ENCODE measurements at places on chromosomes 16 and 17.

- DNase-seq: no peak
Observed at GRCh38 chr16:83051451-83051850, 424.7 kb downstream of the CDH13 start.

DNA sequence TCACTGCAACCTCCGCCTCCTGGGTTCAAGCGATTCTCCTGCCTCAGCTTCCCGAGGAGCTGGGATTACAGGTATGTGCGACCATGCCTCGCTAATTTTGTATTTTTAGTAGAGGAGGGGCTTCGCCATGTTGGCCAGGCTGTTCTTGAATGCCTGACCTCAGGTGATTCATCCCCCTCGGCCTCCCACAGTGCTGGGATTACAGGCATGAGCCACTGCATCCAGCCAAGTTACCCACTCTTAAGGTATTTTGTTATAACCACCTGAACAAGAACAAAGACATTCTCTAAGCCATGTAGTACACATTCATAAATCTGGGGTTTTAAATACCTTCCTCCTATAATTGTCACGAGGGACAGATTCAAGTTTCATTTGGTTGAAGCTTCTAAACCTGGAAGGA is 12.3 kb upstream of the TMEM170A start:
- peak; percentile 35 for DNase-seq

- DNase-seq: no peak
Observed at GRCh38 chr17:82825540-82826124, 14.2 kb downstream of the ZNF750 start.

DNA sequence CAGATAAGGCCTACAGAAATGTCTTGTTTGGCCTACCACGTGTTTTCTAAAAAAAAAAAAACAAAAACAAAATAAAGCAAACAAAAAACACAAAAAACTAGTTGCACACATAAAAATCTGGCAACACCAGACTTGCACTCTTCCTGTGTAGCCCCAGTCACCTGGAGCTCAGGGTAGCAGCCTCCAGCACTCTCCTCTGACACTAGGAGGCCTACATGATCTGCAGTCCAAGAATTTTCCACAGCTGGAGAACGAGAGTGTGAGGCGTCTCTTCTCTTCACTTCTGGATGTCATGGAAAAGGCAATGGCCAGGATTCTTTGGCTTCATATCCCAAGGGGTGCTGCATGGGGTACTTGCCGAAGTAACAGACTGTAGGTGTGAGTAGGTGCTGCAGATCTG is 310.2 kb upstream of the SALL1 start:
- DNase-seq: no peak

GRCh38 chr17:76715496-76715830 is 4.7 kb upstream of the MXRA7 start:
- DNase-seq: no peak

- DNase-seq: no peak
Observed at GRCh38 chr17:80569924-80570323, 25.3 kb downstream of the RPTOR start.

DNA sequence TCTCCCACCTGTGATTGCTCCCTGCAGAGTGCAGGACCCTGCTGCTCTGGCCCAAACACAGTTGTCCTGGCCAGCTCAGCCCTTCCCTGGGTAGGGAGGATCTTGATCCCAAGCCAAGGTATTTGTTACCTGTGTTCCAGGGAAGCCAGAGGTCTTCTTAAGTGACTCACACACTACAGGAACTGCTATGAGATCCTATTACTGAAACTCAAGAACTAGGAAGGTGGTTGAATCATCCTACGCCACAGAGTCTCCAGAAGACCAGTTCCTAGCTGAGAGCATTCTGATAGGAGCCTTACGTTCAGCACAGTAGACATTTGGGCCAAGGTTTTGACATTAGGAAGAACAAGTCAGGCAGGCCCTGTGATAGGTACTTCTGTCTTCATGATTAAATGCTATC is 12.0 kb downstream of the CHST6 start:
- peak; percentile 51 for DNase-seq

- no peak for DNase-seq
Observed at GRCh38 chr17:70096861-70097260, 21.8 kb downstream of the KCNJ16 start.

- no peak for DNase-seq
Observed at GRCh38 chr16:49552313-49552928, 178.8 kb downstream of the C16orf78 start.

GRCh38 chr16:27787665-27788064 is 237.7 kb downstream of the KATNIP start:
- DNase-seq: no peak

DNA sequence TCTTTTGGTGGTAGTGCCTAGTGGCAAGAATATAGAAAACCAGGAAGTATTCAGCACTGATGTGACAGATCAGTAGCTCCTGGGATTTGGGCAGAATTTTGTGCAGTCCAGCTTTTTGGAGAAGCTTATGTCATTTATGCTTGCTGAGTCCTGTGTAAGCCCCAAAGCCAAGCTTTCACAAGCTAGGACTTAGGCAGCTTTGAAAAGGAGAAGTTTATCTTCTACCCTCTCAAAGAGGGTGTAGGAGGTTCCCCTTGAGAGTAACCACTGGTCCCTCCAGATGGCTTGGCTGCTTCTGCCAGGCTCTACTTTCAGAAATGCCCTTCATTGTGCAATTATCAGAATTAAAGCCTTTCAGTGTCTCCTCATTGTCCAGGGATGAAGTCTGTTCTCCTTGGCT is 78.8 kb downstream of the CES1 start:
- DNase-seq: no peak

DNA sequence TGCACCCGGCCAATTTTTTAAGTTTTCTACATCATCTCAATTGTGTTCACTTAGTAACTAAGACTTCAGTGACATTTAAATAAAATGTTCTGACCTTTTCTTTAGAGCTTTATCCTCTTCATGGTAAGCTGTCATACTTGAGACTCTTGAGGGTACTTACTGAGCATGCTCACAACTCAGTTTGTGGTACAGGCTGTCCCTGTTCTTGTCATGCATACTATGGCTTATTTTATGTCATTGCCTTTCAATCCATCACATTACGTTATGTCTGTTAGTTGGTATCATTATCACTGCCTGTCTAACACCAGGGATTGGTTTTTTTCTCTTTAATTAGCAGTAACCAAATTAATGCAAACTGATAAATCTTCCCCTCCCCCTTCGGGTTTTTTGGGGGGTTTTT is 41.9 kb upstream of the RHBDL3 start:
- DNase-seq: no peak

- DNase-seq: no peak
Observed at GRCh38 chr16:86495357-86495701, 15.0 kb upstream of the FOXF1 start.

- no peak for DNase-seq
Observed at GRCh38 chr17:319266-319665, 33.3 kb downstream of the RPH3AL start.

- peak; percentile 56 for DNase-seq
Observed at GRCh38 chr17:19237389-19238166, 412 bp downstream of the EPN2 start.

DNA sequence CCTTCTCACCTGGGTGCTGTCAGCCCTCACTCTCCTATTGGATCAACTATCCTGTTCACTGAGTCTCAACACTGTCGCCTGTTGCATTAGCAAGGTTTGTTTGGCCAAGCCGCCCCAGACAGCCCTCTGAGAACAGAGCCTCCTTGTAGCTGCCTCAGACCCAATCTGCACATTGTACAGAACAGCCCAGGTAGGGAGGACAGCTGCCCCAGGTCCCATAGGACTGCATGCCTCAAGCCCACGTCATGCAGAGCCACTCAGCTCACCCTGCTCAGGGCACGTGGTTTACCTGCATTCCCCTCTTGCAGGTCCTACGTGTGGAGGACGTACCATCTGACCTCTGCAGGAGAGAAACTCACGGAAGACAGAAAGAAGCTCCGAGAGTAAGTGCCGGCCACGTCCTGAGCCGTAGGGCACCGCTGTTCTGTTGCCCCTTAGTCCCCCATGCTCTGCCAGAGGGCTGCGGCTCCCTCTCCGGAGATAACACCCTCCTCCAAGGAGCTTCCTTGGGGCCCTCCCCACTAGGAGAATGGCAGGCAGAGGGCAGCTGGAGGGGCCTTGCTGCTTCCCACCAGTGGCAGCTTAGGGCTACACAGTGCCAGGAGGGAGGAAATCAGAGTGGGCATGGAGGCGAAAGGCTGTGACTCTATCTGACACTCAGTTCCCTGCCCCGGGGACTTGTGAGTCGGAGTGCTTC is 2.8 kb downstream of the SNRNP25 start:
- no peak for DNase-seq

GRCh38 chr17:37742116-37742761 is 2.6 kb downstream of the HNF1B start:
- peak; percentile 37 for DNase-seq

- peak; percentile 81 for DNase-seq
Observed at GRCh38 chr17:43398724-43399595, at the start of gene ARL4D. Gene ARL4D (plus strand): TSS chr17:43398993. CDS start chr17:43399733, 740 bp downstream.

- peak; percentile 22 for DNase-seq
Observed at GRCh38 chr16:81885976-81886586, 107.0 kb downstream of the PLCG2 start.

GRCh38 chr16:74462361-74462760 is 41.1 kb upstream of the CLEC18B start:
- no peak for DNase-seq

DNA sequence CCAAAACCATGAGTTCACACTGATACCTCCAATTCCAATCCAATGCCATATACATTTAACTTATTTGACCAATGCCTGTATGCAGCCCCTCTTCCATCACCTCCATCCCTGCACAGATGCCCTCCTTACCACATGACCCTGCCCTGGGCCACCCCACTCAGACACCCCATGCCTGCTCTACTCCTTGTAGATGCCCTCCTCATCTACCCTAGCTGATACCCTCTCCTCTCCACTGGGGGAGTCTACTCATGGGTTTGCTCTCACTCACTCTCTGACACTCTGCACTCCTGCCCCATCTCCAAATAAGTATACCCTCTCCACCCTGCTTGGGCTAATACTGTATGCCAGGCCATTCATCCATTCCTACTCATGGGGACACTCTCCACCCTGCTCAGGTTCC is 16.0 kb upstream of the CMTM4 start:
- no peak for DNase-seq

DNA sequence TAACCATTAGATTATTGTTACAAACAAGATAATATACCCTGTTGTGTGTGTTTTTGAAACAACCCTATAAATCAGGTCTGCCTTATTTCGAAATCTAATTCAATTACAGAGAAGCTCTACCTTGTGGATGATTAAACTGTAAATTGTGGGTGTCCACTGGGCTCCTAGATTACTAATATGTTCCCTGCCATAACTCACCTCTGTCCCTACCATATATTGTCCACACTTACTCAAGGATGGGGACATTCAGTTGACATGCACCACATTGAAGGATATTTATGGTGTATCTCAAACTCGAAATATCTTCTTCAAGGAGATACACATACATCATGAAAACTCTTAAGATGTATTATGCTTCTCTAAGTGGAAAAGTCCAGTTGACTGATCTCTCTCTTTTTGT is 617.6 kb upstream of the EEF2KMT start:
- no peak for DNase-seq

DNA sequence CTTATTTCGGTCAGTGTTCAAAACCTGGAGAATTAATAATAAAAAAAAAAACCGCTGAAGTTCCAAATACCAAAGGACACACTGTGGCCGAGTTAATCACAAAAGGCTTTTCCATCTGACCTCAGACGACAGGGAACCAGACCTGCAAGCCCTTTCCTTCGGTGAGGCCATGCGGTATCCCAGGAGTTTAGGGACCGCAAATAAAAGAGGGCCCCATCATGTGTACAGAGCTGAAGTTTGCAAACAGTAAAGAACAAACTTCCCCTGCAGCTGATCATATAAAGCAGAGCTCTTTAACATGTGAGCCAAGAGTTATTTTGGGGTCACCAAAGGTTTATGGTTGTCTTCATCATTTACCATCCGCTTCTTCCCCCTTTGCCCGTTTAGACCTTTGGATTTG is 33.0 kb upstream of the FOXJ1 start:
- no peak for DNase-seq

- DNase-seq: no peak
Observed at GRCh38 chr17:19975601-19976000, 2.0 kb downstream of the AKAP10 start.

- no peak for DNase-seq
Observed at GRCh38 chr16:54936979-54937670, 6.5 kb downstream of the IRX5 start.

- no peak for DNase-seq
Observed at GRCh38 chr16:84712138-84712671, 12.4 kb downstream of the USP10 start.

GRCh38 chr17:7824021-7824924 is 9.7 kb upstream of the KDM6B start:
- no peak for DNase-seq

DNA sequence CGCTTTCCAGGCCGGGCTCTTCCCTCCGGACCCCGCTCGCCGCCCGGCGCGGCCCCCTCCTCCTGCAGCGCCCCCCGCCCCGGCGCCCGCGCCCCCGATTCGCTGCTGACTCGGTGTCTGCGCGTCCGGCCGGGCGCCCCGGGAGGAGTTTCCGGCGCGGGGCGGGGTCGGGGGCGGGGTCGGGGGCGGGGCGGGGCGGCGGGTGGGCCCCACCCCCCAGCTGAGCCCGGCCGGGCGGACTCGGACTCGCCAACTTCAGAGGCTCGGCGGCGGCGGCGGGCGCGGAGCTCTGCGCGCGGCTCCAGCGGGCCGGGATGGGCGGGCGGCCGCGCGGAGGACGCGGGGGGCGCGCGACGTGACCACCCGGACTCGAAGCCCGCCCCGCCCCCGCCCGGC is at the start of gene METRNL:
METRNL (plus strand) TSS at position 258 of the 396 bp plus-strand sequence. CDS start 207 bp downstream, outside the sequence.
- peak; percentile 82 for DNase-seq

GRCh38 chr17:36524428-36524876 is 10.2 kb downstream of the MYO19 start:
- no peak for DNase-seq

DNA sequence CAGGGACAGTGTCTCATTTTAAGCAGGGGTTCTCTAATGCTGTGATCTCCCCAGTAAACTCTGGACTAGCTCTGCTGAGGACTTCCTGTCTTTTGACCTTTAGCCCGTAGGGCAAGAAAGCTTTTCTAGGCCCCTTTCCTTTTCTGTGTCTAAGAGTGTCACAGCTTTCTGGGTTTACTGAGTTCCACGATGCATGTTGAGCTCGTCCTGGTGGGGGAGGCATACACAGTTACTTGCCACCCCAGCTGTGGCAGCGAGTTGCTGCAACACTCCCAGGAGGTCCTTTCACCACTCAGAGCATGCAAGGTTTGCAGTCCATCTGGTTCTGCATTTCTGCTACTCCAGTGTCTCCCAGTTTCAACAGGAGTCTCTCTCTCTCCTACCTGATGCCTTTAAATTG is 23.7 kb downstream of the NOD2 start:
- no peak for DNase-seq

Measured in Daoy (cell line).